Amygdala (tissue), 56 donors: ENCODE measurements at places on chromosomes 16 and 17.

GRCh38 chr17:81940538-81941483 lies 3.7 kb upstream of the PYCR1 start:
- DNase-seq = no peak

GRCh38 chr17:65529040-65529633 lies 32.3 kb downstream of the AXIN2 start:
- DNase-seq = no peak

DNA sequence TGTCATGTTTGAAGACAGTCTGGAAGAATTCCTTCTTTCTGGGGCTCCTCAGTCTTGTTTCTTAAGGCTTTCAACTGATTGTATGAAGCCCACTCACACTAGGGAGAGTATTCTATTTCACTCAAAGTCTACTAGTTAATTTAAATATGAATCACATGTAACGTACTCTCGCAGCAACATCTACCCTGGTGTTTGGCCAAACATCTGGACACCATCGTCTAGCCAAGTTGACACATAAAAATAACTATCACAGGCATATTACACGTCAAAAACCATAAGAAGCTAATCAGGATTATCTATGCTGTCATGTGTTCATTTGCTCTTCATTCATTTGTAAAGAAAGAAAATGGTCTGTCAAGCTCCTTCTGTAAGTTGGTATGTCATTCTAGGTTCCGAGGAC lies 787.4 kb downstream of the KCNJ2 start:
- no peak for DNase-seq

DNA sequence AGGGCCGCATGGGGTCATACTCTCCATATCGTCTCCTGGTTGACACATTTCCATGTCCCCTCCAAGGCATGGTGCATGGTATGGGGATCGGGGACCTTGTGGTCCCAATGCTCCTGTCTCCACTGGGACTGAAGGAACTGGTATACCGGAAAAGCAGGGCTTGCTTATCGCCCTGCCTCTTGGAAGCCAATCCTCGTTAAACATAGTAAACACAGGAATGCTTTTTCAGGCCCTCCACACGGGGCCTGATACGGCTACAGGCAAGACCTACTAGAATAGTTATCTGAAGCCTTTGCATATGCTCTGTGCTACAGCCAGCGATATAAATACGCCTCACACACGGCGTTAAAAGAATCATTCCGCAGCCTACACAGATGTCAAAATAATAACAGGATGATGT lies 159.5 kb downstream of the SHISA9 start:
- no peak for DNase-seq

DNA sequence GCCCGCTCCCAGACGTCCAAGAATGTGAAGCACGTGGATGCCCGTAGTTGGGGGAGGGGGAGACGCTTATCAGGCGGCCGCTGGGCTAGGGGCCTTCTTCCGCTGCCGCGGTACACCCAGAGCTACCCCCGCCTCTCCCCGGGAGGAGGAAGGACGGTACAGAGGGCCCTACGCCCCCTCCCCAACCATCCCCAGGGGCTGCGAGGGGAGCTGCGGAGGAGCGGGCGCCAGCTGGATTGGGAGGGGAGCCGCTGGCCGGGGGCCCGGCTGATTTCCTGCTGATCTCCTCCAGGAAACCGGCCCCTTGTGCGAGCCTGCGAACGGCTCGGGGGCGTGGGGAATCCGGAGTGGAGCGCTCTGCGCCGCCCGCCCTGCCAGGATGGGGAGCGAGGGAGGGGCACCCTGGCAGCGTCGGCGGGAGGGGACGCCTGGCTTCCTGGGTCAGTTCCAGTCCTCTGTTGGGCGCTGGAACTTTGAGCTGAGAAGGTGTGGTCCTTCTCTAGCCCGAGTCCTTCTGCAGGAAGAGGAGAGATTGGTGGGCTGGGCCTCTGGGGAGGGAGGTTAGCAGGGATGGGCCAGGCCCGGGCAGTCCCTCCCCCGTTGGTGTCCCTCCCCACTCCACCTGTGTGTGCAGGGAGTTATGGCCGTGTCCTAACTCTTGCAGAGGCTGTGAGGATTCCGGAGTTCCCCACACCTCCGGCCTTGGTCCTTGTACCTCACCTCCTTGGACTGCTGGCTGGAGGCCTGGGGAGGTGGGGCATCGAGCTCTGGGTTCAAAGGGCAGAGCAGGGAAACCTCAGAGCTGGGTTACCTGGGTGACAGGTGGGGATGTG lies 19.2 kb downstream of the GJD3 start:
- no peak for DNase-seq

- DNase-seq = no peak
These were observed 126.3 kb upstream of the TNRC6C start for GRCh38 chr17:77832180-77832560.

DNA sequence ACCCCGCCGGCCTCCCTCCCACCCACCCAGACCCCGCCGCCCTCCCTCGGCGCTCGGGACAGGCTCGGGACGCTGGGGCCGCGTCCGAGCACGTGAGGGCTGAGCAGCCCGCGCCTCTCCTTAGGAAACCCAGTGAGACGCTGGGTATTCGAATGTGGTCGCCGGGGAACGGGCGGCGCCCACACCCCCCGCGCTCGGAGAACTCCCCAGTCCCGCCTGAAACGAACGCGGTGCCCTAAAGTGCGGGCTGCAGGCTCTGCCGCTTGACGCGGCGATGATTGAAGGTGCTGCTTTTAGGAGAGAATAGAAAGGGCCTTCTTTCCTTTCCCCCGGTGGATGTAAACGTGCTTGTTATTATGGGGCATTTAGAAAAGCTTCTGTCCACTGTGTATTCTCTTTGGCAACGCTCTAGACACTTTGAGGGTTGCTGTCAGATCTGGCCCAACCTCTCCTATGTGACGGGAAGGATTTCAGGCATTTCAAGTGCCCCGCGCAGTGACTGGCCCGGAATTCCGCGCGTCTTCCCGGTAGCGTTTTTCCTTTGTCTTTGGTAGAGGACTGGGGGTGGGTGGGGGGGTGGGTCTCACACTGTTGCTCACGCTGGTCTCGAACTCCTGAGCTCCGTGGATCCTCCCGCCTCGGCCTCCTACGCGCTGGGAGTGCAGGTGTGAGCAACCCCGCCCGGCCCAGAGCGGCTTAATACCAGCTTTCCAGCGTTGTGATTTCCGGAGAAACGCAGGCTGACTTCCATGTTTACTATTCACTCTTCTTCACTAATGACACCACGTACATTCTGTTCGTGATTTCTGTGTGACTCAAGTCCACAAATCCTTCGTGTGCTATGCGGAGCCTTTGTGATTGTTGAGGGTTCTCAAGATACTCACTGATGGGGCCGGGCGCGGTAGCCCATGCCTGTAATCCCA lies 21.8 kb upstream of the FOXK2 start:
- no peak for DNase-seq

GRCh38 chr16:30076276-30076791 lies 540 bp downstream of the PPP4C start:
- DNase-seq = no peak

DNA sequence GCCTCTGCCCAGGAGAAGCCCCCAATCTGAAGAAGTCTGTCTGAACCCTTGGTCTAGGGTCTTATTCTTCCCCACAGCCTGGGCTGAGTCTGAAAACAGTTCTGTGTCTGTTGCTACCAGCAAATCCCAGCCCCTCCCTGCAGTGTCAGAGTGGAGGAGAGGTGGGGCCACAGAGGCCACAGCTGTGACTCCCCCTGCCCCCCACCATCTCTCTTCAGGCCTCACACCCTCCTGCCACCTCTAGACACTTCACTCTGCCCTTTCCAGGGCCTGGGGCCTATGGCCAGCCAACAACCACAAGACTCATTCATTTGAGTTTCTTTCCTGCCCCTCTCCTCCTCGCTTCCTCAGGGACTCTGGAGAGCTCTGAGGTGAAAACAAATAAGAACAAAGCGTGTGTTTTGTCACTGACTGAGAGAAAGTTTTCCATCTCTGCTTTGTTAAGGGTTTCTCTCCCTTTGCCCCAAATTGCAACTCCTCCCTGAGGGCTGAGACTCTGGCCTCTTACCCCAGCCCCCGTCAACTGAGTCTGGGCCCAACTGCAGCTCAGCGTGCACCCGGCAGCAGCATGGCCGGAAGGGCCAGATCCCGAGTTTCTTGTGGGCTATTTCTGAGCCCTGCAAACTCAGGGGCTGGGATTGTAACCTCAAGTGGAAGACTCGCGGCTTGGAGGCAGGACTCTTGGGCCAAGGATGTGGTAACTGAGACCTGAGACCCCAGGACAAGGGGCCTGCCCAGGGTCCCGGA lies 13.2 kb downstream of the C17orf50 start:
- no peak for DNase-seq

DNA sequence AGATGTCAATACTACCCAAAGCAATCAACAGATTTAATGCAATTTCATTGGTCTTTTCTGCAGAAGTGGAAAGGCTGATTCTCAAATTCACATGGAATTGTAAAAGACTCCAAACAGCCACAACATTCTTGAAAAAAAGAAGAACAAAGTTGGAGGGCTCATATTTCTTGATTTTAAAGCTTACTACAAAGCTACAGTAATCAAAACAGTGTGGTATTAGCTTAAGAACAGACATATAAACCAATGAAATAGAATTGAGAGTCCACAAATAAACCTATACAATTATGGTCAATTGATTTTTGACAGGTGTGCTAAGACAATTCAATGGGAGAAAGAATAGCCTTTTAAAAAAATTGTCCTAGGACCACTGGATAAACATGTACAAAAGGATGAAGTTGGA lies 14.4 kb upstream of the ABCC1 start:
- DNase-seq = no peak

DNA sequence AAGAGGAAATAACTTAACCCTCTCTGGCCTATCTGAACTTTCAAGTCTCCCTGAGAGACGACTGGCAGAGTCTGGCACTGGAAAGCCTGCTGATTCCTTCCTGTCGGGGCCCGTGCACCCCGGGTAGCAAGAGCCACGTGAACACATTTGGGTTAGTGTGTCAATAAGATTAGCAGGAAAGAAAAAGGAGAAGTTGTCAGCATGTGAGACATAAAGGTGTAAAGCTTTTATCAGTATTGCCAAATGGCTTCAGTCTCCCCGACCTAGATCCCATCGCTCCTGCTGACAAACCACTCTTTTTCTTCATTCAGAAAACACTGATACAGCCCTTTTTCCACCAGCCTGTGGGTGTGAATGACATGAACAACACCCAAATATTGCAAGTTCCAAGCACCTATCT lies 74.4 kb downstream of the CCT6B start:
- DNase-seq = no peak

- DNase-seq = no peak
These were observed 910 bp upstream of the RAMP2 start for GRCh38 chr17:42759982-42760651.

DNA sequence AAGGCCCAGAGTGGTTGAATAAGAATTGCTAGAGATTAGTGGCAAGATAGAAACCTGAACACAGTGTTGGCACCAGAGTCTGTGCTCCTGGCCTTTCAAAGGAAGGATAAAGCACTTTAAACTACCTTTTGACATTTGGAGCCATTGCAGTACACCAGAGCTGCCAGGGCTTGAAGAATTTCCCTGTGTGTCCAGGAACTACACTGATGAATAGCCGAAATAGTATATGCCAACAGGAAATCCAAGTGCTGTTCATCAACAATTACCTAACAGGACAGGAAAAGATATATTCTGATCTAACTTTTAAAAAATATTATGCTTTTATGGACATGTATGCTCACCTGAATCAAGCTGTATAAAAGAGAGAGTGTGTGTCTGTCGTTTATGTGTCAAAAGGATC lies 5.1 kb downstream of the HEATR6 start:
- no peak for DNase-seq

- no peak for DNase-seq
These were observed 40.3 kb upstream of the GNG13 start for GRCh38 chr16:840561-841454.

DNA sequence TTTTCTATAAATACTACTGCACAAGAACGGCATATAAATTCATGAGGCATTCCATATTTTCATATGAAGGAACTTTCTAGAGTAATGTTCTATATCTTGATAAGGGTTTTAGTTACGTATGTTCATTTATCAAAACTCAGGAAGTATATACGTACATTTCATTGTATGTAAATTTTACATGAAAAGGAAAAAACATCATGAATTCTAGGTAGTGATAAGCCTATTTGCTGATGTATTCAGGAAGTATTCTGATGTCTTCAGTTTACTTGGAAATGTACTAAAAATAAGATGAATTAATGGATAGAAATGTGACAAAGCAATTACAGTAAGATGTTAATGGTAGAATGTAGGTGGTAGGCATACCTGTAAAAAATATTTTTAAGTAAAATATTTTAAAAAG lies 4.7 kb downstream of the DGKE start:
- DNase-seq = no peak

GRCh38 chr17:10051112-10051511 lies 146.0 kb upstream of the RCVRN start:
- DNase-seq = no peak

- peak; percentile 6 for DNase-seq
These were observed 247.1 kb downstream of the UTP18 start for GRCh38 chr17:51507444-51507843.

DNA sequence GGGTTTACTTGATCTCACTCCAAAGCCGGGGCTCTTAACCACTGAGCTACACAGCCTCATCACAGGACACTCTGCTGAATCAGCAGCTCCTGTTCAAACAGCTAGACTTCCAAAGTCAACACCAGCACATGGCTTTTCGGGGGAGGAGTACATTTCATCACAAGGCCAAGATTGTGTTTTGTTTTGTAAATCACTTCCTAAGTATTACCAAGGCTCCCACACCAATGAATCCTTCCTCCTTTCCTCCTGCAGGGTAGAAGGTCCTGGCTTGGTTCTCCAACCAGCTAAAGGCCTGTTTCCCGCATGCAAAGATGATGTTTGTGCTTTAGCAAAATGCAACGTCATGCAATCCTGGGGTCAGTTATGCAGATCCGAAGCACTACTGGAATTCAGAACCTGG lies 152.5 kb downstream of the XYLT1 start:
- DNase-seq = no peak

DNA sequence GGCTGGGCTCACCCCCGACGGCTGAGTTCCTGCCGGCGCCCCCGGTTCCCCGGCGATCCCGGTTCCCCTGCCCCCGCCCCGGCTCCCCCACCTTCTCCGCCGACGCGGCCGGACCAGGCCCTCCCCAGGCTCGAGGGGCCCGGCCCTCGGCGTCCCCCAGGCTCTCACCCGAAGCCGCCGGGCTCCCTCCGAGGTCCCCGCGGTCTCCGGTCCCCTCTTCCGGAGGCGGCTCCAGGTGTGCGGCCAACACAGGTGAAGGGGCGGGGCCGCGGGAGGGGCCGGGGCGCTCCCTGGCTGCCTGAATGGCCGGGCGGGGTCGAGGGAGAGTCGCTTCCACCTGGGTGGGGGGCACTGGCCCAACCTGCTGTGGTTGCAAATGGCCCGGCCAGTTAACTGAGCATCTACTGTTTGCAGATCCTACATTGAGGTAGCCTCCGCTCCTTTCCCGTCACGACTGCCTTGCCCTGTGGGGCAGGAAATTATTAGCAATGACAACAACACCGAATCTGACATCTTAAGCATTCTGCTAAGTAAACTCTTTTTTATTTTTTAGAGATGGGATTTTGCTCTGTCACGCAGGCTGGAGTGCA lies at the start of gene BICDL2:
BICDL2 (minus strand) TSS at position 219 of the 590 bp plus-strand sequence. CDS start 1,448 bp downstream, outside the sequence.
- no peak for DNase-seq

- no peak for DNase-seq
These were observed 794 bp upstream of the CPNE7 start for GRCh38 chr16:89574681-89575246.

GRCh38 chr17:18961634-18962493 lies 9.9 kb downstream of the SLC5A10 start:
- no peak for DNase-seq
